ENCODE measurements at places on chromosomes 2 and 18.
A peak's percentile ranks its signal among the peaks of the same experiment; 100 is the strongest.

DNA sequence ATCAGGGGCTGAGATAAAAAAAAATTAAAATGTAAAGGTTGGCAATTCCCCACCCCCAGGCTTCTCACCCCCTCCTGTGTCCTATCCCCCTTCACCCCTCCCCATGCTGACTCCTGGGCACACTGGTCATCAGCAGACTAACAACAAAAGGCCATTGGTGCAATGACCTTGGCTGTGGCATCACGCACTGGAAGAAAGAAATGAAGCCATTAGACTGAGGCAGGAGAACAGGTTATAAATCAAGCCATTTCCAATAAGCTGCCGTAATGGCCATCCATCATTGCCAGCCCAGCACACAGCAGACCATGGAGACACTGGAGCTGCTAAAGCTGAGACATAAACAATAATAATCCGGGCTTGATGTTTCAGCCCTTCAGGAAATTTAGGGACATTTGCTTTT lies 342.4 kb upstream of the ETAA1 start:
- no peak for DNase-seq

- peak; percentile 78 for DNase-seq
Observed at GRCh38 chr2:133844214-133844892, 276.1 kb upstream of the NCKAP5 start.

DNA sequence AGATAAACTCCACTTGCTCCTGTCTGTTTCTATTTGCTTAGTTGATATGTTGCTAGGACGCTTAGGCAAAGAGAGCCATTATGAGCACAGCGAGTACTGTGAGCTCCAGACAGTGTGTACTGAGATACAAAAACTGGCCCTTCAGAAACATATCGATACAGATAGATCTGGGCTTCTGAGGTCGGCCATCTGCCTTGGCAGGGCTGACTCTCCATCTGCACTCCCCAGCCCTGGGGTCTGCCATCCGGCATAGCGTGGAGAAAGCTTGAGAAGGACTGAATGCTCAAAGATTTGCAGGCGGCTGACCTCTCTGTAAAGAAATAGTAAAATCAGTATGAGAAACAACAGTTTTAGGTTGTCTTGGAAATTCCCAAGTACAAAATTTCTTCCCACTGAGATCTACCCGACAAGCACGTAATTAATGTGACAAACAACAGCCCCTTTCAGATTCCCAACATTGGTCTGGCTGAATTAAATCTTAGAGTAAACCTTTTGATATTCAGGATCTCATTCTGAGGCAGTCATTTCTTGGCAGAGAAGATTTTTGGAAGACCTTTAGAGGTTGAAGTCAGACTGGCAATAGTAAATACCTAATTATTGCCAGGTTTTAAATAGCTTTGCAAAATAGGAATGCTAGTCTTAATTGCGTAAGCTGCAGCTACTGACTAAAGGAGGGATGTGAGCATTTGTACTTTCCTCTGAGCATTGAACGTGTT lies 127.4 kb downstream of the CHST9 start:
- no peak for DNase-seq

GRCh38 chr2:140455315-140455714 lies 1675.1 kb upstream of the NXPH2 start:
- no peak for DNase-seq

DNA sequence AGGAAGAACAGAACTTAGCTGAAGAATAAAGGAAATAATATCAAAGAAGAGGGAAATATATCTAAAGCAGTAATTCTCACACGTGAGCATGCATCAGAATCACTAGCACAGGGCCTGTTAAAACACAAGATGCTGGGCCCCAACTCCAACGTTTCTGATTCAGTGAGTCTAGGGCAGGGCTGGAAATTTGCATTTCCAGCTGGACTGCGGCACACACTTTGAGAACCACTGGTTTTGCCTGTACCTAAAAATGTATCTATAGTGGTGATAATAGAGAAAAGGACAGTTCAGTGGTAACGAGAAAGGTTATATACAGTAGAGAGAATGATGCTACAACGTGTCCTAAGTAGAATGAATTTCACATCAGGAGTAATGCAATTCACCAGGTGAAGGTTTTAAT lies 11.2 kb downstream of the REV1 start:
- no peak for DNase-seq

DNA sequence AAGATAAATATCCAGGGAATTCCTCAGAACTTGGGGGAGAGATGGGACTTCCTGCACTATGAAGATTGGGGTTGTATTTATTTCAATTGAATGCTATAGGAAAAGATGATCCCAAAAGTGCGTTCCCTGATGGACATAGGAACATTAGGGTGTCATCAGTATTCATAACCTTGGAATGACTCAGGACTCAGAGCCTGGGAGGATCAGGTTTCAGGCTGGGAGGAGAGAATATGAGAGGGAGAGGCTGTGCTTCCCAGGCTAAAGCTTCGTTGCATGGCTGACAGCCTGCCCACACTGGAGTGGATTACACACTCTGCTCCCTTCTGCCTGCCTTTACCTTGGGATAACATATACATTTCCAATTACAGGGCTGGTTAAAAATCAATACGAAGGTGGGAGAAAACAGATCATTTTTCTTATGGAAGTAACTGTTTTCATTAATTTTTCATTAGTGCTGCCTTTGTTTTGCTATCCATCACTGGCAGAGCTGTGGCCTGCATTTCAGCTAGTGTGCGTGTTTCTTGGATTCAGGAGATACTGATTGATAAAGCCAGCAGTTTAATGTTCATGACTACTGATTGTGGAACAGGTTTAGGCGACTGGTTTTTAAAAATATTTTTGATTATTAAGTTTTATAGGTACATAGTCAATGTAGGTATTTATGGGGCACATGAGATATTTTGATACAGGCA lies 118.7 kb downstream of the KCTD1 start:
- no peak for DNase-seq

DNA sequence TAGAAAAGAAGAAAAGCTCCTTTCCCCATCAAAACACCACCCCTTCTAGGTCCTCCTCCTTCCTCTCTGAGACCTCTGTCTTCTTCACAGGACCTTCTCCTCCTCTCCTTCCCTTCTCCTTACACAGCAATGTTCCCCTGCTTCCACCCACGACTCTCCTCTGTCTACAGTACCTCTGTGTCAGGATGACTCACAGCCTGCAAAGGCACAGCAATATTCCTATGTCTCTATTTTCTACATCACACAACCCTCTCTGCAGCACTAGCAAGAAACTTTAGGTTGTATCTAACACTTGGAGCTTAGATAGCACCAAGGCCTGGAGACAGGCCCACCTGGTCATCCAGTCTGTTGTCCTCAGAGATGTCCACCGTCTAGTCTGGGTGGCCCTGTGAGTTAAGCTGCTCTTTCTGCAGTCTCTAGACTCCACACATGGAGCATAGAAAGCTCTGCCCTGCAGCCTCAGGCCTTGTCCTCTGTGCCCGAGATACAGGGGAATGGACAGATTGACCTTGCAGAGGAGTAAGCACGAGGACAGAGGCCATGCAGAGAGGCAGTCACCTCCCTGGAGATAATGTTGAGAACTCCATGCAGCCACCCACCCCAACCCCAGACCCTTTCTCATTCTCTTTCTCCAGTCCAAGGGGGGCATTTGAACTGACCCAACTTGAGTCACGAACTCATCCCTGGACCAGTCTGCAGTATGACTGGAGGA lies 212.0 kb downstream of the TNS1 start:
- no peak for DNase-seq

DNA sequence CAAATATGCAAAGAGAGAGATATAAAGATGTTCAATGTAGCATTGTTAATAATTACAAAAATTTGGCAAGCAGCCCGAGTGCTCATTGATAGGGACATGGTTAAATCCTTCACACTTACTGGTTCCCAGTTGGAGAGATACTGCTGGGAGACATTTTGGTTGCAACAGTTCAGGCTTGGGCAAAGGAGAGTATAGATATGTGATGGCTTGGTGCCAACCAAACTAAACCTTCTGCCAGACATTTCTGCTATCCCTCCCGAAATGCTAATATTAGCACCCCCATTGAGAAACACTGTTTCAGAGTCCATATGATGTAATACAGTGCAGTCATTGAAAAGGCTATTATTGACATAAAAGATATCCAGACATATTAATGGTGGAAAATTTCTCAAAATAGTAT lies 11.5 kb downstream of the GEN1 start:
- DNase-seq: no peak

DNA sequence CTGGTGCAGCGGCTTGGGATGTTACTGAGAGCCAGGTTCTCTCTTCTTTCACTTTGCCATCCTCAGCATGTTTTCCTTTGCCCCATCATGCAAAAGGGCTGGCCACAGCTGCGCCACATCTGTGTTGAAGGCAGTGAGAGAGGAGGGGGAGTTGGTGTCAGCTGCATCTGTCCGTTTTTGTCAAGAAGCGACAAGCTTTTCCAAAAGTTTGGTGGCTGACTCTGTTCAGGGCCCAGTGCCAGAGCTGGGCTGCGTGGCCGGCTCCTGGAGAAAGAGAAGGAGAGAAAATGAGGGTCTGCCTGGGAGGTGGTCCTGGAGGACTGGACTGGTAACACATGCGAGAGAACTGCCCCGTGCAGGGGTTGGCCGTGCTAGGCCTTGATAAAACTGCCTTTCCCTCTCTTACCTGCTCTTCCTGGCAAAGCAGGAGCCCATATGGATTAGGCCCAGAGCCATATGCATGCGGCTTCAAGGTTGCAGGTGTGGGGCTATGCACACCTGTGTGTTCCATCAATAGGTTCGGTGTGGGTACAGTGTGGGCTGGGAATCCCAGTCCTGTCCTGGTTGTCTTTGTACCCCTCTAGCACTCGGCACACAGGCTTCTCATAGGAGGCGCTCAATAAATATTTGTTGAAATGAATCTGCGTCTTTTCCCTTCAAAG lies 9.0 kb downstream of the RNF144A start:
- DNase-seq: no peak

- DNase-seq: no peak
Observed at GRCh38 chr2:85666435-85667316, 1.3 kb downstream of the SFTPB start.

- no peak for DNase-seq
Observed at GRCh38 chr18:59453468-59453961, 94.5 kb upstream of the LMAN1 start.

DNA sequence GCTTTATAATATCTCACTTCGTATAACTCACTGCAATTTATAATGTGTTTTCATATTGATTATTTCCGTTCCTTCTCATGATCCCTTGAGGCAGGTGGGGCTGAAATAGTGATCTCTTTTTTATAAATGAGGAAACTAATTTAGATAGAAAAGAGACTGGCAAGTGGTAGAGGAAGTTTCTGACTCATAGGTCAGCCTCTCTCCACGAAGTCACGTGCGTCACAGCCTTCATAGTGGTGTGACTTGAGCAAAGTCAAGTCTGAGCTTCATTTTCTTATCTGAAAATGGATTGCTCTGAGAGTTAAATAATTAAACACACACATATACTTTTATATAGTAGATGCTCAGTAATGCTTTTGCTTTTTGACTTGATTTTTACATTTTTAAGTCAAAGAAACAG lies 19.9 kb downstream of the ABCG5 start:
- no peak for DNase-seq

GRCh38 chr18:11309172-11309571 lies 159.8 kb upstream of the PIEZO2 start:
- DNase-seq: no peak

DNA sequence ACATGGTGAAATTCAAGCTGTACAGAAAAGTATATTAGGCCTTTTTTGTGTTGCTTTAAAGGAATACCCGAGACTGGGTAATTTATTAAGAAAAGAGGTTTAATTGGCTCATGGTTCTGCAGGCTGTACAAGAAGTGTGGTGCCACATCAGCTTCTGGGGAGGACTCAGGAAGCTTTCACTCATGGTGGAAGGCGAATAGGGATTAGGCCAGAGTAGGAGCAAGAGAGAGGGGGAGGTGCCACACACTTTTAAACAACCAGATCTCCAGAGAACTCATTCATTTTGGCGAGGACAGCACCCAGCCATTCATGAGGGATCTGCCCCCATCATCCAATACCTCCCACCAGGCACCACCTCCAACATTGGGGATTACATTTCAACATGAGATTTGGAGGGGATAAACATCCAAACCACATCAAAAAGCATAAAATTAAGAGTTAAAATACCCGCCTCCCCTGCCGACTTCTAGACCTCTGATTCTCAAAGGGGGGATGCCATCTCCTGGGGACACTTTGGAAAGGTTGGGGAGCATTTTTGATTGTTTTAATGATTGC lies 15.1 kb upstream of the LIPG start:
- DNase-seq: no peak

- DNase-seq: no peak
Observed at GRCh38 chr18:22174341-22175145, 5.2 kb downstream of the GATA6 start.

All from NCI-H1694 (cell line).